ENCODE measurements at places on chromosomes 6 and 20.

- DNase-seq, result no peak
Measured at GRCh38 chr6:53440336-53440945, 91.7 kb upstream of the ELOVL5 start.

- DNase-seq, result no peak
Measured at GRCh38 chr6:102407886-102408741, 1014.6 kb downstream of the GRIK2 start.

DNA sequence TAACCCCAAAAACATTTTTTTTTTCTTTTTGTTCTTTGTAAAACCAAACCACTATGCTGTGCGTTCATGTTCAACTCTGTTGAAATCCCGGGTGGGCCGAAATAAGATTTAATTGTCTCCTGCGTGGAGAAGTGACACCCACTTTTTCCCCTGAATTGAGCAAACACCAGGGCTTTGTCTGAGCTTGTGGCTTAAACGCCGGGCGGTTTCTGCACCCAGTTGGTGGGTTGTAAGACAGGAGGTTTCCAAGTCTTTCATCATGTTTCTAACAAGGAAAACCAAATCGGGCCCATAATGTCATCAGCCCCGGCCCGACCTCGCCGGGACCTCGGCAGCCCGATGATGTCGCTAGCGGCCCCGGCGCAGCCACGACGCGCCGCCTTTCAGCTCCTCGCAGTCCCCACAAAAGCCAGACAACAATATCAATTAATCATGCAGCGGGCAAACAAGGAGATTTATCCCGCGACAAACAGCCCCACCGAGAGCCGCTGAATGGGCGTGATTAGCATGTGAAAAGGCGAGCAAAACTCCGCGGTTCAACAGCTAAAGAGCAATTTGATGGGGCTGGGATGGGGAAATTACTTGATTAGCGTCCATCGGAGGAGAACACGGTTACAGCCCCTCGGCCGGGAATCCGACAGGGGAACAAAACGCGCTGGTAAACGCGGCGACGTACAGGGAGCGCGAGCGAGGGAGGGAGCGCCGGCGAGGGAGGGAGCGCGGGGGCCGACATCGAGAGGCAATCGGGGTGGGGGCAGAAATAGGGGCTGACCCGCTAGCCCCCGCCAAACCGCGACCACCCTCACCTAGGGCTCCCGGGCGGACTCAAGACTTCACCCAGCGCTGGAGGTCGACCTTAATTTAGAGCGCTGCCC is 5.3 kb downstream of the LINC00237 start:
- DNase-seq, result no peak

DNA sequence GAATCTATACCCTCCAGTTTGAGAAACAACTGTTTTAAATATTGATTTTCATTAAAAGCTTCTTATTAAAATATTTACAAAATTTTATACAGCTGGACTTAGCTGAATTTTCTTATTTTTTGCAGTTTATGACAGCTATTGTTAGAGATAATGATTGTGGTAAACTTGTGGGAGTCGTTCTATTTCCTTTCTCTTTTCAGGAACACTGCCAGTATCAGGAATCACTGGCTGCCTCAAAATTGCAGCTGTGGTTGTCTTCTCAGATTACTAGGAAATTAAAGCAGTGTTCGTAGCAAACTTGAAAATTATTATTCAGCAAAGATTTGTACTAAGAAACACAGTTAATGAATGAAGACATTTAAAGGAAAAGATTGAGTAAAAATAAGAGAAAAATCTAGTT is 311.0 kb downstream of the CENPW start:
- DNase-seq, result no peak

All from activated CD8-positive, alpha-beta memory T cell treated with anti-CD3 and anti-CD28 coated beads for 4 hours (primary cell).